ENCODE measurements at places on chromosomes 6 and 20. TPM values are rescaled to one million over a fixed set of nuclear protein-coding genes. Genes with fewer than 3 reads are reported as not detected.

DNA sequence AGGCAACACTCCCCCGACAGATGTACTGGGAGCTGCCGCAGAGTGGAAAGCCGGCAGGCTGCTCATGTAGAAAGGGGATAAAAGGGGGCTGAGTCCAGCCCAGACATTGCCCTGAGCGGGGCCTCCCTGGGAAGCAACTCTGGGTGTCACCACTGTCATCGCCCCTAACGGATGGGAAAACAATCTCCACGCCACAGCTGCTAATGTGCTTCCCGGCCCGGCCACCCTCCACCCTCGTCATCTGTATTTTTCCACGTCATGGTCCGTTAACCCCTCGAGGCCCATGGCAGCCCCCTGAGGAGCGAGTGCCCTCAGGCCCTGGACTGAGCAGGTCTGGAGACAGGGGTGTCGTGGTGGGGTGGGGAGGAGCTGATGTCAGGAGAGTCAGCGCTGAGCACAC lies 227.4 kb downstream of the DLL1 start:
- no peak for ATAC-seq

- ATAC-seq: no peak
Observed at GRCh38 chr6:38262609-38263008, 377.1 kb downstream of the BTBD9 start.

- ATAC-seq: no peak
Observed at GRCh38 chr20:3364323-3365013, 43.0 kb downstream of the DNAAF9 start.

- ATAC-seq: no peak
Observed at GRCh38 chr6:4914420-4915159, 89.2 kb downstream of the RPP40 start.

DNA sequence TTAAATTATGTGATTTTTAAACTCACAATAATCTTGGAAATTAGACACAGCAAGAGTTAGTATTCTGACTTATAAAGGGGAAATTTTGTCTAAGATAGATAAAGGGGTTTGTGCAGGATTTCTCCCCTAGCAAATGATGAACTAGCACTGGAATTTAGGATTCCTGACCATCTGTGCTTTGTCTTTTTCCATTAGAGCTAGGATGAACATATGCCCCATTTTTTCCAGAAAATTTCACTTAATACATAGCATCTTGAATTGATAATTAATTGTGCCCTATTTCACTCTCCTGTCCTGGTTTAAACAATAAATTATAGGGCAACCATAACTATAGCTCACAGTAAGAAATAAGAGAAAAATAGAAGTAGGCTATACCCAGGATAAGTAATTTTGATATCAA lies 601.0 kb downstream of the GRIK2 start:
- ATAC-seq: no peak

DNA sequence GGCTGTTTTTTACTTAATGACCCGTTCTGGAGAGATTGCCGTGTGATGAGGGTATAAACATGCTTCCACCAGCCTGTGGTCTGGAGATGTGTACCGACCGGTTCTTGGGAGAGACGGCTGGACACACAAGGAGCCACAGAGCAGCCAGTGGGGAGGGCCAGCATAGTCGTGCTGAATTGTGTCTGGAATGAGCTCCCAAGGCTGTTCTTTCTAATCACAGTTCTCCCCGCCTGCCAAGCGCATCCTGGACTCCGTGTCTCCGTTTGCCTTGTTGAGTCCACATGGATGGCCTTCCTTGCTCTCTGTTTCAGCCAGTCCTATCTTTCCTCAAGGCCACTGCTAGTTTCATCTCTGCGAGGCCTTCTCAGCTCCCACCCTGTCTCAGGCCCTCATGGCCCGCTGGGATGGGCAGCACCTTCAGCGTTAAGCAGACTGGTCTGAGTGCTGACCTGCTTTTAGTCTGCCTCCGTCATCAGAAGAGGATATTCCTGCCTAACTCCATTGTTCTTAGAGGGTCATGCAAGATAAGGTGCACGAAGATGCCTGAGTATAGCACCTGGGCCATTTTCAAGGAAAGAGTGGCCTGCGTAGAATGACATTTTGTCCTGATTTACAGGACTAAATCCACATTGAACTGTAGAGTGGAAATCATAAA lies 20.6 kb downstream of the MANBAL start:
- ATAC-seq: no peak

- peak; percentile 43 for ATAC-seq
Observed at GRCh38 chr20:2625062-2625461, 27.4 kb upstream of the NOP56 start.

DNA sequence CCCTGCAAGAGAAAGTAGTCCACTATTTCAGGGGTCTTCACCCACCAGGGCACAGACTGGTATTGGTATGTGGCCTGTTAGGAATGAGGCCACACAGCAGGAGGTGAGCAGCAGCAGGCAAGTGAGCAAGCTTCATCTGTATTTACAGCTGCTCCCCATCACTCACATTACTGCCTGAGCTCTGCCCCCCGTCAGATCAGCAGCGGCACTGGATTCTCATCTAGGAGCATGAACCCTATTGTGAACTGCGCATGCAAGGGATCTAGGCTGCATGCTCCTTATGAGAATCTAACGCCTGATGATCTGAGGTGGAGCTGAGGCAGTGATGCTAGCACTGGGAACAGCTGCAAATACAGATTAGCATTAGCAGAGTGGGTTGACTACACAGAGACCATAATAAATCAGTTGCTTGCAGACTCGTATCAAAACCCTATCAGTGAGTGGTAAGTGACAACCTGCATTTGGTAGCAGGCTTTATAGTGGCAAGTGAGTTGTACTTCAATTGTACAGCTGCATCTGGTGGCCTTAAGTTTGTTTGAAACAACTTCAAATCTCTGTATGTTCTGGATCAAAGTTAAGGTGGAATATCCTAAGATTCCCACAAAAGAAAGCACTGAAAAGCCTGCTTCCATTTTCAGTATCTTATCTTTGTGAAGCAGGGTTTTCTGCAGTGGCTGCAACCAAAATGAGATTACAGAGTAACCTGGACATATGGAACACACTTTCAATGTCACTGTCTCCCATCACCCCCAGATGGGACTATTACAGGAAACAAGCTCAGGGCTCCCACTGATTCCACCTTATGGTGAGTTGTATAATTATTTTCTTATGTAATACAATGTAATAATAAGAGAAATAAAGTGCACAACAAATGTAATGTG lies 12.8 kb downstream of the C6orf141 start:
- ATAC-seq: no peak

DNA sequence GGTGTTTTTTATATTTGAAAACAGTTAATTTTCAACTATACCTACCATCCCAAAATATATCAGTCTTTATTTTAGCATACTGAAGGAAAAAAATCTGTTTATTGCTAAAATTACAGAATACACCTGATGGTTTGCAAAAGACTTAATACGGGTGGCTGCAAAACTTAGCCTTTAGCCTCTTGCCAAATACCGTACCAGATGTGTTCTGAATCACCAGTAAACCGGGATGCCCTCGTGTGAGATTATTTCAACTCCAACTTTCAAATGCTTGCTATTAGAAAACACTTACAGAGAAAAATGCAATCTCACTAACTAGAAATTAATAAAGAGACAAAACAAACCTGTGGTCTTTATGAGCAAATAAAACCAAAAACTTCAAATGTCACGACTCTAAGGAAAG lies 36.0 kb downstream of the REV3L start:
- no peak for ATAC-seq

- ATAC-seq: no peak
Observed at GRCh38 chr6:14674867-14675648, 557.5 kb downstream of the CD83 start.

DNA sequence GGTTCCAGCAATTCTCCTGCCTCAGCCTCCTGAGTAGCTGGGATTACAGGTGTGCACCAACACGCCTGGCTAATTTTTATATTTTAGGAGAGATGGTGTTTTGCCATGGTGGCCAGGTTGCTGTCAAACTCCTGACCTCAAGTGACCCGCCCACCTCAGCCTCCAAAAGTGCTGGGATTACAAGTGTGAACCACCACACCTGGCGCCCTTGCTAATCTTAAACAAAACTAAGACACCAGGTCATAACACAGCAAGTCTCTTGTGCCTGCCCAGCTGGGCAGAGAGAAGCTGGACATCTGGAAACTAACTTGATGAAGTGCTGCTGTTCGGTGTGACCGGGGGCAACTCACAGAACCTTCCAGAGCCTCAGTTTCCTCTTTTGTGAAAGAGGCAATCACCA lies 68.0 kb downstream of the PPP1R3G start:
- no peak for ATAC-seq

- no peak for ATAC-seq
Observed at GRCh38 chr6:127585123-127585522, 8.1 kb downstream of the C6orf58 start.

- ATAC-seq: no peak
Observed at GRCh38 chr6:147156799-147157382, 47.3 kb upstream of the STXBP5 start.

DNA sequence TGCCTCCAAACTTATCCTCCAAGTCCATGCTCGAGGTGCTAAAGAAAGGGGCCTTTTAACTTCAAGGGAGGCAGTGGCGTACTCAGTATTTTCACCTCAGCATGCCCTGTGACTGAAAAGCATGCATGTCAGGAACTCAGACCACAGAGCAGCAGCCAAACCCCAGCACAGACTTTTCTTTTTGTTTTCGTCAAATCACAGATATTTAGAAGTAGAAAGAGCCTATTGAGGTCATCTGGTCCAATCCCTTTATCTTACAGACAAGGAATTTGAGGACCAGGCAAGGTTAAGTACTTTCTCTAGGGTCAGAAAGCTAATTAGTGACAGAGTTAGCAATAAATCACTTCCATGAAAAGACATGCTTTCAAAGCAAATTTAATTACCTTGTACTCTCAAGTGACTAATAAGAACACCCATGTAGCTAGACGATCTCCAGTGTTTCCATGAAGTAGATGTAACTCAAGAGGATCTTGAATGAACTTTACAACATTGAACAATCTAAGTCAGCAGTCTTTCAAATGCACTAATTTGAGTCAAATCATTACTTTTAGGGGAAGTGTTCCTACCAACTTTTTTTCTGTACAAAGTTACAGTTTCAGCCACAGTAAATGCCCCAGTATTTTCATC lies 35.9 kb downstream of the MOXD1 start:
- ATAC-seq: no peak

DNA sequence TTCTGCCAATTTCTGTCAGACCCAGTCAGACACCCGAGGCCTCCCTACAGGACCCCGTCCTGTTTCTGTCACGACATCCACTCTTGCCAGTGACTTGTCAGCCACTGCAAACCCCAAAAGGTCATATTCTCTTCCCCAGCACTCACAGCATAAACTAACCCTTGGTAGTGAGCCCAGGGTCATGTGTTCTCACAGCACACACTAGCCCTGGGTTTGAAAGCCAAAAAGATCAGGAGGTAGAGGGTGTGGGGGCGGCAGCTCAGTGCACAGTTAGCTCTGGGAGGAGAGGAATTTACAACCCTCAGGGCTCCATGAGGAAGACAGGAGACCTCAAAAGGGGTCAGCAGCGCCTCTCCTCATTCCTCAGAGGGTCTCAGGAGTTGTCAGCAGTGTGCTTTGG lies 9.9 kb upstream of the SNX9 start:
- ATAC-seq: peak; percentile 61

DNA sequence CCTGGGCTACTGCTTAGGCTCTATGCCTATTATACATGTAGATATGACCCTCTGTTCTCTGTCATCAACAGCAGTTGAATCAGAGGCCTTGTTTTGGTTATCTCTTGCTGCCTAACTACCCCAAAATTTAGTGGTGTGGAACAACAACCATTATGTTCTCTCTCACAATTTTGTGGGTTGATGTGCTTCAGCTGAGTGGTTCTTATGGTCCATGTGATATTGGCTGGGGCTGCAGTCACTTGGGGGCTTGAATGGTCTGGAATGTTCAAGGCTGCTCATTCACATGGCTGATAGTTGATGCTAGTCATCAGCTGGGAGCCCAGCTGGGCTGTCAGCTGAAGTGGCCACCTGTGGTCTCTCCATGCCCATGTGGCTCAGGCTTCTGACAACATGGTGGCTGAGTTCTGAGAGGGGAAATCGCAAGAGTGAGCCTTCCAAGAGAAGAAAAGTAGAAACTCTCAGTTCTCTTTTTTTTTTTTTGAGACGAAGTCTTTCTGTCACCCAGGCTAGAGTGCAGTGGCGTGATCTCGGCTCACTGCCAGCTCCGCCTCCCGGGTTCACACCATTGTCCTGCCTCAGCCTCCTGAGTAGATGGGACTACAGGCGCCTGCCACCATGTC lies 47.8 kb downstream of the SHLD1 start:
- ATAC-seq: no peak

- ATAC-seq: no peak
Observed at GRCh38 chr6:43016176-43016942, 2.3 kb downstream of the KLHDC3 start.

DNA sequence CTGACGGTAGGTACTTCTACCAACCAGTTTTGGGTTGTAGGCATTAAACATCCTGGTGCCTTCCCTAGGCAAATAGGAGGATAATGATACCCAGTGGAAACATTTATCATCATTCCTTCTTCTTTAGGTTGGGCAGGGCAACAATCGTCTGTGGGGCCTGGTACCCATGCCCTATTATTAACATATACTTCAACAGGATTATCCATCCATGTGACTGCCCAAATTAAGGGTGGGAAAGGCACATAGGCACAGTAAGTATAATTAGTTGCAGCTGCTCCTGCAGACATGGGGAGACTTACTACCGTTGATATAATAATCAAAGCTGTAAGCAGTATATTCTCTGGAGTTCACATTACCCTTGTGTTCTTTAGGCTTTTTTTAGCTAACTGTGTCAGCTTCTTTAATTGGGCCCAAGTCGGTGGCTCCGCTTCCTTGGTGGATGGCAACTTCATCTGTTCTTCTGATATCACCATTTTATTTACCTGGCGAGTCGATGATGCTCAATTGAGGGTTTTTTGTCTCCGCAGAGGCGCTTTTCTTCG lies 16.8 kb downstream of the RPL7L1 start:
- no peak for ATAC-seq

- ATAC-seq: no peak
Observed at GRCh38 chr20:48777005-48777404, 50.8 kb downstream of the PREX1 start.

GRCh38 chr20:20225325-20226043 lies 142.4 kb upstream of the INSM1 start:
- ATAC-seq: no peak

- ATAC-seq: peak; percentile 67
Observed at GRCh38 chr6:149723771-149724417, 6.0 kb upstream of the LATS1 start.

GRCh38 chr6:116176596-116176995 lies 50.7 kb upstream of the COL10A1 start:
- ATAC-seq: no peak

GRCh38 chr6:39941138-39941537 lies 6.9 kb upstream of the MOCS1 start:
- no peak for ATAC-seq

DNA sequence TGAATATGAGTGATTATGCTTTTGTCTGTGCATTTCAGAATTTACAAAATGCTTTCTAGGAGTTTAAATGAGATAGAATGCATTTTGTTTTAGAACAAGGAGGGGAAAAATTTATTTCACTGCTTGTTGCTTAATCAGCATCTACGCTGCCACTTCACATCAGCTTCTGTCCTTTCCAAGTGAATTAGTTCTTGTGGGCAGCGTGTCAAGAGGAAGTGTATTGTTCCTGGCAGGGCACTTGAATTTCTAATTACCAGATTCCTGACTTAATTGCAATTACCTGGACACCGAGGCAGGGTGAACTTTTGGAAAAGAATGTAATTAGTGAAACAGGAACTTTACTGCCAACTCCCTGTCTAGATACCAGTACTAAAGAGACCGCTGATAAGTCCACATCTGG lies 263.5 kb downstream of the TMEM242 start:
- ATAC-seq: no peak

GRCh38 chr20:60049601-60050000 lies 91.4 kb downstream of the CDH26 start:
- ATAC-seq: no peak

The CTAGE9 gene
- total RNA-seq: not detected

The GNAS-AS1 gene
- 0.19 TPM for total RNA-seq

The MCHR2 gene
- not detected for total RNA-seq

The PRPH2 gene
- 2.1 TPM for total RNA-seq

The PM20D2 gene
- total RNA-seq: 19.0 TPM

The SMIM8 gene
- total RNA-seq: 7.7 TPM

Data from gastroesophageal sphincter (tissue), 4 donors.